Activated CD4-positive, alpha-beta T cell treated with anti-CD3 and anti-CD28 coated beads for 24 hours (primary cell): ENCODE measurements at places on chromosomes 2 and 18.

DNA sequence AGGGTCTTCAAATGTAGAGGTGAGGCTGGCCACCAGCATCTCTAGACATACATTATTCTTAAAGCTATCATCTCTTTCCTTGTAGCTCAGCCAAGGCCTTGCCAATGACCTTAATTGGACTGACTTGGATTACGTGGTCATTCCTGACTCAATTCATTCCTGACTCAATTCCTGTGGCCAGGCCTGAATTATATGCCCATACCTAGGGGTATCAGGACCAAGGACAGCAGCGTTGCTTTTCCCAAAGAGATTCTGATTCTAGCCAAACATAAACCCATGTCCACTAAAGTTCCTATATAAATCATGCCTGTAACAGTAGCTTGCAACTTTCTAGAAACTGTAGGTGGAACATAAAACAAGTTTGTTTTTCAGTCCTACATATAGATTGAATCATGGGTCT, 231.7 kb downstream of the ARL6IP6 start:
- DNase-seq = no peak

DNA sequence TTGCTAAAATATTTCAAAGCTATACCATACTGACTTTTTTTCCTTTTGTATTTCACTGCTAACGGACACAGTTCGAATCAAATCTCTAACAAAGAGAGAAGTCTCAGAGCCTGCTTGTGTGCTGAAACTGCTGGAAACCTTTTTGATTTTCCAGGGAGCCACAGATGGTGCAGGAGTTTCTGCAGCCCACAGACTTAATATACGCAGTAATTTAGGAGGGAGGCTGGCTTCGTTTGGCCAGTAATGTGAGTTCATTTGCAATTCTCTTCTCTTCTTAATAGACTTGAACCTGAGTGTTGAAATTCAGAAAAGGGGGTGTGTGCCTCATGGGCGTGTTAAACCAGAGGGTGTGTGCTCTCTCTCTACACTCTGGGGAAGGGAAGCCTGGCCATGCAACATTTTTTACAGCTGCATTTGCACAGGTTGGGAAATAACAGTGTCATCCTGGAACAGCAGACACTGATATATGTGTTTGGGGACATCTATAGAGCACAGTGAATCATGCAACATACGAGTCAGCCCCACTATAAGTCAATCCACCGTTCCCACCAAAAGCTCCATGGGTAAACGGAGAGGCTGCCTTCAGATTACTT, 333.0 kb downstream of the CLIP4 start:
- DNase-seq = no peak

- DNase-seq = no peak
Measured at GRCh38 chr2:64799592-64800252, 146.0 kb upstream of the SERTAD2 start.

DNA sequence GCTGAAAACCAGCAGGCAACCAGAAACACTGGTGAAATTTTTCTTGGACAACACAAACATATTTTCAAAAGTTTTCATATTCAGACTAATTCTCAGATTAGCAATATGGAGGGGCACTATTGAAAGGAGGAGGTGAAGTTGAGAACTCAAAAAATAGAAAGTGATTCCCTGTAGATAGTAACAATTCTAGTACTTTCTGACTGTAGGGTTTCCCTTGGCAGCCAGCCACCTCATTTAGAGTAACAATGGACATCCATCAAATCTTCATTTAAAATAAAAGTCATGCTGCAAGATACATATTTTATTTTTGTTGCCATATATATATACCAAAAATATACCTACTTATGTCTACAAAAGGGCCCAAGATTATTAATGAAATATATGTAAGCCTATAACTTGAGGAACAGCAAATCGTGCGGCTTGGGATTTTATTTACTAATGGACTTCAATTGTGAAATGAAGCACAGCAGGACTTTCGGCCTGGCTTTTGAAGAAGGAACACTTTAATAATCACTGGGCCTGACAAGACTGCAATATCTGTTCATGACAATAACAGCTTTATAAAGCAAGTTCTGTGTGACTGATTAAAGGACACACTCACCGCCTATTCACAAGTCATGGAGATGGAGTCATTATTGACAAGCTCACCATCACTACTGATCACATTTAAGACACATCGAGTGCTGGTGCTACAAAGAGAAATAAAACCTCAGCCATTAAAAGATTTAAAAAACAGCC, 6.8 kb upstream of the NR4A2 start:
- DNase-seq = no peak

- DNase-seq = no peak
Measured at GRCh38 chr2:232030229-232030628, 68.7 kb downstream of the DIS3L2 start.

GRCh38 chr2:156944871-156945270, 312.6 kb upstream of the GALNT5 start:
- no peak for DNase-seq

GRCh38 chr2:231642631-231643494, 50.2 kb downstream of the TEX44 start:
- peak; percentile 55 for DNase-seq

DNA sequence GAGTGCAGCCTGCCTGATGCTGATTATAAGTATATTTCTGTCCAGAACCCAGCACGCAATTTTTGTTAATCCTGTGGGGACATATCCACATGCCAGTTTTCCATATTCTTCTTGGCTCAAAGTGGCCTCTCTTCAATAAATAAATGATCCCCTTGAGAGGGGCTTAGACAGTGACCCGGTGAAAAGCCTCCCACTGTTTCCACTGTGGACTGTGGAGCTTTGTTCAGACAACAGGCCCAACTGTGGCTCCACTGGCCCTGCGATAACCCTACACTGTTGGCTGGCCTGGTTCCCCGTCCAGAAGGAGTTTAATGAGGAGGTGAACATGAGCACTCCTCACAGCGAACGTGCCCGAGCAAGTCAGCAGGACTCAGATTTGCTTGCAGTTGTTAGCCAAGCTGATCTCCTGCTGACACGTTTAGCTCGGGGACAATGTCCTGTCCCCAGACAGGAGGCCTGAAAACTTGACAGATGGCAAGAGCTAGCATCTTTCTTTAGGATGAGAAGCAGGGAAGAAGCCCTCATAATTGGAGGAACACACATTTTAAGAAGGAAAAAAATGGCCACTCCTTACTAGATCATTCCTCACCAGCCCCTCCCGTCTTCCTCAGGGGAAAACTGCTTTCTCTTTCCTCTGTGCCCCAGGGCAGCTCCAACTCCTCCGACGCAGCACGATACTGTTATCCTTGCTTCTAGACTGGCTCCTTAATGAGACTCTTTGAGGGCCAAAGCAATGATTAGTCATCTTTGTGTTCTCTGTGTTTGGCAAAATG, 20.0 kb upstream of the MTCL1 start:
- DNase-seq = no peak
